ENCODE measurements at places on chromosomes 1 and 21.

- DNase-seq, result no peak
Observed at GRCh38 chr1:34713443-34713842, 41.4 kb upstream of the GJB5 start.

DNA sequence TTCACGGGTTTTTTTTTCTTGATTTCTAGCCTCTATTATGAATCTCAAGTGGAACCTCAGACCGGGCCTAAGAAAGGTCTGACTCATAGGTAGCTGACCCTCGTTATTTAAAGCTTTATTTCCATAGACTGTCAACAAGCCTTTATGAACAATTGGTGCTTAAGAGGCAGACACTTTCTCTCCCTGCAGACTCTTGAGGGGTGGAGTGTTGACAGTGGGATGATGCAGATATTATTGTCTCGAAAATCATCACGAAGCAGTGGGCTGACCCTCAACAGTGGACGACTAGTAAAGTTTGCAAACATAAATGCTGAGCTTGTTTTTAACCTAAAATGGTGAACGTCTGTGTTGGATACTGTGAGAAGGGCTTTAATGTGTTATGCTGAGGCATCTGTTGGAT, 1.8 kb downstream of the SFT2D2 start:
- no peak for DNase-seq

GRCh38 chr1:61076728-61077675, 5.4 kb upstream of the NFIA start:
- DNase-seq, result peak; percentile 80

- no peak for DNase-seq
Observed at GRCh38 chr1:201791051-201791778, 37.7 kb upstream of the IPO9 start.

DNA sequence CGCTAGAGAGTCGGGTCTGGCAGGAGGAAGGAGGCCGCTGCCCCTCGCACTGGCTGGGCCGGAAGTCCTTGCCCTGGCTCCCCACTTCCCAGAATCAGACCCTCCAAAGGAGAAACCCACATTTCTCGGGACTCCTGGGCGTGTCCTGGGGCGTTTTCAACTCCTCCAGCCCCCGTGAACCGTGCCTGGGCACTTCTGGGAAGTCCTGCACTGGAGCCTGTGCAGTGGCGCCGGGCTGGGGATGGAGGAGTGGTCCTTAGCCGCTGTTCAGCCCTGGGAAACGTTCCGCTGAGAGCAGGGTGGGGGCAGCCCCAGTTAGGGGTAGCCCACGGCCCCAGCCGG, 3.0 kb downstream of the IGSF21 start:
- peak; percentile 7 for DNase-seq

DNA sequence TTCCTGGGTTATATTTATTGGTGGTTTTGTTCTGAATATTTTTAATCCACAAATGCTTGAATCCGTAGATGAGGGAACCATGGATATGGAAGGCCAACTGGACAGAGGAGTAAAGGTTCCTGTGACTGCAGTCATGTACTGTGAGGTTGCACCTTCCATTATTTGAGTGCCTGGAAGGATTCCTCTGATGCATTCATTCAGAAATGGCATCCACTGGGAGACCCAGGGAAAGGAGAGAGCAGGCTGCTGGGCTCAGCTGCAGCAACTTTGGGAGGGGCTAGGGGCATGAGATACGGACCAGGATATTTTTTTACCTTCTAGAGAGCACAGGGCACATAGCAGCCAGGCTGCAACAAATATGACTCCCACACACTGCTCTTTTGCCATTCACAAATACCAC, 19.5 kb downstream of the AK2 start:
- no peak for DNase-seq

DNA sequence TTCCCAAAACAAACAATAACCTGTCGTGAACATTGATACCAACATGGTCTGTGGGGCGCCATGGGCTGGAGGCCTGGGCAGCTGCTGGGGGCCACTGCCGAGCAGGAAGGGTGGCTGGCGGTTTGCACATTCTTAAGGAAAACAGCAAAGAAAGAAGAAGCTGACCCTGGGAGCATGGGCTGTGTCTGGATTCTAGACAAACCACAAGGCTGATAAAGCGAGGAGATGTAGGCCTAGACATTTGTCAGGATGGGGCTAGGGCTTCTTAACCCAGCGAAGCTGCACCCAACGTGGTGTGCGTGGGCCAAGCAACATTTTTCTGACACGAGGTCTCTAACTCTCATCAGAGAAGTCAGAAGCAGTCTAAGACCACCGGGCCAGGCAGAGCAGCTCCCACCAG, 322.1 kb upstream of the VAMP3 start:
- DNase-seq, result no peak

Data from activated naive CD8-positive, alpha-beta T cell treated with anti-CD3 and anti-CD28 coated beads for 36 hours (primary cell).